ENCODE measurements at places on chromosomes 6 and 20.
A peak's percentile ranks its signal among the peaks of the same experiment; 100 is the strongest.

DNA sequence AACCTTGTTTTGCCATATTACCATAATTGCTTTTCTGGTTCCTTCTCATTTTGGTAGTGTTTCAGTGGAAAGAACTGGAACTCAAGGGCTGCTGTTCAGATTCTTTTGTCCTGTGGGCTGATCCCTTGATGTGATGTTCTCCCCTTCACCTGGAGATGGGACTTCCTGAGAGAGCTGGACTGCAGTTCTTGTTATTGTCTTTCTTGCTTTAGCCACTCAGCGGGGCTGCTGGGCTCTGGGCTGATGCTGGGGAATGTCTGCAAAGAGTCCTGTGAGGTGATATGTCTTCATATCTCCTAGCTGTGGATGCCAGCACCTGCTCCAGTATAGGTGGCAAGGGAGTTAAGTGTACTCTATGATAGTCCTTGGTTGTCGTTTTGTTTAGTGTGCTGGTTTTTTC is 79.0 kb downstream of the BCKDHB start:
- DNase-seq = no peak

DNA sequence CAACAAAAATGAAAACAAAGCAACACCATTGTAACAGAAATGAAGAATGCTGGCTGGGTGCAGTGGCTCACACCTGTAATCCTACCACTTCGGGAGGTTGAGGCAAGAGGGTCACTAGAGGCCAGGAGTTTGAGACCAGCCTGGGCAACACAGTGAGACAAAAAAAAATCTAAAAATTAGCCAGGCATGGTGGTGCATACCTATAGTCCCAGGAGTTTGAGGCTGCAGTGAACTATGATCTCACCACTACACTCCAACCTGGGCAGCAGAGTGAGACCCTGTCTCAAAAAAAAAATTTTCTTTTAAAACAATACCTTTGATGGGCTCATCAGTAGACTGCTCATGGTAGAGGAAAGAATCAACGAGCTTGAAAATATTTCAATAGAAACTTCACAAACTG is 18.5 kb downstream of the NINL start:
- DNase-seq = no peak

DNA sequence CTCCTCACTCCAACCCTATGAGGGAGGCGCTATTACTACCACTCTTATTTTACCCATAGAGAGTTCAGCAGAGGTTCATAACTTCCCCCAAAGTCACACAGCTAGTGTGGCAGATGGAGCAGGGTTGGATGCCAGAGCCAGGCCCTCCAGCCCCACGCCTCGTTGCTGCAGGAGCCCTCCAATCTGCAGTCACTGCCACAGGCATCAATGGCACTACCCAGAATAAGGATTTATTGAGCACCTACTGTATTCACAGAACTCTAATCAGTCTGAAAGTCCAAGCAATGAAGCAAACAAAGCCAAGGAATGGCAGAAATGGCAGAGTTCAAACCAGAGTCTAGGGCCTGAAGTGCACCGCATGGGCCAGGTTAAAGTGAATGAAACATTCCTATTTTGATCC is 144.9 kb downstream of the LPA start:
- no peak for DNase-seq

DNA sequence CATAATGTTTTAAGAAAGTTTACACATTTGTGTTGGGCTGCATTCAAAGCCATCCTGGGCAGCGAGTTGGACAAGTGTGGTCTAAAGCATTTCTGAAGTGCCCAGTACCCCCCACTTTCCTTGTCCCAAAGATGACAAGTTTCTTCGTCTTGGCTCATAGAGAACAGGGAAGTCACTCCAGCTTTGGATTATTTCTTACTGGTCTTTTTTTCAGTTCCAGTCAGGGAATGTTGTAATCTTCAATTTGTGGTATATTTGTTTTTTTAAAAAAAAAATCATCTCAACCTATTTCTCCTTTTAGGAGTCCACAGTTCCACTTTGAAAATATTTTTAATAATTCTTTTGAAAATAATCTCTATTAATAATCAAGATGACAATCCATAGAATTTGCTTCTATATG is 34.0 kb downstream of the SLX4IP start:
- DNase-seq = no peak

- DNase-seq = no peak
These were observed 8.1 kb upstream of the SERPINB9 start for GRCh38 chr6:2911171-2911570.

DNA sequence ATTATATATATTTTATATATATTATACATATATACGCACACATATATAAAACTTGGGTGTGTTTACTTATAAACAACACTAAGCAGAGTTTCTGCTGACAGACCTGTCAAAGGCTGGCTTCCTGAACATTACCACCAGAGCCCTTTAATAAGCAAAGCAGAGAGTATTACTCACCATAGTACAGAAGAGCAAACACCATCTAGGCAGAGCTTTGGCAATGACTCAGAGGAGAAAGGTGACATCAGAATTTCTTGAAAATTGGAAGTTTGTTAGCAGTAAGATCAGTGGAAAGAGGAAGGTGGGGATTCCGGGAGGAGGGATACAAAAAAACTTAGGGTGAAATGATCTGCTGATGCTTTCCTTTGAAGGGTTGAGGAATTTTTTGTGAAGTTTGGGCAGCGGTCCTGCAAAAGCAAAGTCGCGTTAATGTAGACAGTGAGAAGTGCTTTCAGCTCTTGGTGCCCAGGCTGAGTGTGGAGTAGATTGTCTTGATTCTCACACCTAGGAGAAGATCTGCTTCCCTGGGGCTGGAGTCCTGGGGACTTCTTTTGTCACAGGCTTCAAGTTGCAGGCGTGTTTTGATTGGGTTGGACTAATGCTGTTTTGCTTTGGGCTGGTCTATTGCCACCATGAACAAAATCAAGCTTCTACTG is 109.6 kb upstream of the BACH2 start:
- no peak for DNase-seq

DNA sequence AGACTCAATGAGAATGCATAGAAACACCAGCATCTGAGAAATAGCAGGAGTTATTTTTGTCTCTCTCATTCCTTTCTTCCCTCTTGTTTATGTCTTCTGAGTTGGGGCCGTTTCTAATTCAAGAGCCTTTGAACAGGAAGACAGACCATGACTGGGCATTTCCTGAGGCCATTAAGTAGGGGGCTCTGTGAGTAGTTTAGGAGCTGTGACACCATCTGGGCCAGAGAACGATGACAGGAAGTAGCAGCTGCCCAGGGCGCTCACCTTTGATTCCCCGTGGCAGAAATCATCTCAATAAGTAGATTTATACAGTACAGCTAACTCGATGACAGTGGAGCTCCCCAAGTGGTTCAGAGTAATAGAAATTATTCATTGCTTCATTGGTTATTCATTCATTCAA is 298.4 kb upstream of the PLN start:
- DNase-seq = no peak

DNA sequence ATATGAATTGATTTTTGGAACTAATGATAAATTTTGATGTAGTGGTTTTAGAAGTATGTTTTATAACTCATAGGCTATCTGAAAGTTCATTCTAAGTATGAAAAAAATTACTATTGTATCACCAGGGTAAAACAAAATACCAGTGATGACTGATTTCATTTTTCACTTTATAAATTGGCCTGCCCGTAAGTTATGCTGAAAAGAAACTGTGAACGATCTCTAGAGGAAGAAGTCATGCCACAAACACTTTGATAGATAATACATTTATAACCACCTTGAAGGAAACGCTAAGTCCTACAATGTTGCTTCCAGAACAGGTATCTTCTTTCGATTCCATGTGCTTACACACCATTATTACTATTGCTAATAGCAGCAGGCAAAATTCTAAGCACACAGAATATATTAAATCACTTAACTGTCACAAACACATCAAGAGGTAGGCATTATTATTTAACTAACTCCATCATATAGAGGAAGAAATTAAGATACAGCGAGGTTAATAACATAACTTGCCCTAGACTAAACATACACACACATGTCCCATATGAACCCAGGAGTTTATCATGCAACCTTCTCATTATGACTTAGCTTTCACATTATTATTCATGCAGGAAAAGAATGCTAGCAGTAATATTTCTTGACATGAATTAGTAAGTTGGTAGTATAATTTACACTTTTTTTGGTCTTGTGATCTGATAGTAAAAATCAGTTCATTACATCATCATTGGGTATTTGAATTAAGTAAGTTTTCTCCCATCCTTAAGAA is 44.7 kb downstream of the RGS17 start:
- DNase-seq = no peak

DNA sequence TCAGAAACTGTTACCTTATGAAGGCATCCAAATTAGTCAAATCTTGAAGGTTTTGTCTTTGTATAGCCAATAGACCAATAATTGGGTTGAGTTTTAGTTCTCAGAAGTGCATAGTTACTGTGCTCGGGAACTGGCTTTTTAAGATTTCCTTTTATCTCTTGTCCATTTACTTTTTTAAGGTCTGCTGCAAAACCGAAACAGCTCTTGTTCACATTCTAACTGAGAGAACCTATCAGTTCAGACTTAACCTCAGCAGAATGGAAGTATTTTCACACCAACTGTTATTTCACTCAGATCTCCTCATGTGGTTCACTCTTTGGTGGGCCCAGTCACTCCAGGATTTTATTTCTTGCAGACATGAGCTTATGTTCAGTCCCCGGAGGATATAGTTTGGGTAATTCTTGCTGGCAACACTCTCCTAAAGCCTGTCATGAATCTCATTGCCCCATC is 55.5 kb downstream of the TPBG start:
- DNase-seq = no peak

DNA sequence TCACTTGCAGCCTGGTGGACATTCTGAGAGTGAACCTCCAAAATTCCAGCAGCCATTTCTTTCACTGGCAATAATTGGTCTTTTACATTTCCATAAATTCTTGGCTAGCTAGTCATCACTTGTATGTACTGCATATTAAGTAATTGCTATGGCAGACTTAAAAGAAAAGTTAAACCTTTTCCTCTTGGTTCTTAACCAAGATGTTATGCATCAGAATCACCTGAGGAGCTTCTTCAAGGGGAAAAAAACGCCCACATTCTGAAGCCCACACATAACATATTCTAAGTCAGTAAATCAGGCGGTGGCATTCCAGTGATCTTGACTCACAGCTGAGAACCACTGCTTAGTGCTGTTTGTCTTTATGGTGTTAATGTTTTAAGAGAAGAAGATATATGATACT is 37.0 kb downstream of the CDC40 start:
- no peak for DNase-seq

GRCh38 chr6:89392823-89393222 is 19.2 kb downstream of the RRAGD start:
- DNase-seq = no peak

GRCh38 chr6:40539853-40540252 is 47.3 kb downstream of the LRFN2 start:
- DNase-seq = no peak

GRCh38 chr20:5127859-5128424 is 1.1 kb downstream of the CDS2 start:
- DNase-seq = no peak

DNA sequence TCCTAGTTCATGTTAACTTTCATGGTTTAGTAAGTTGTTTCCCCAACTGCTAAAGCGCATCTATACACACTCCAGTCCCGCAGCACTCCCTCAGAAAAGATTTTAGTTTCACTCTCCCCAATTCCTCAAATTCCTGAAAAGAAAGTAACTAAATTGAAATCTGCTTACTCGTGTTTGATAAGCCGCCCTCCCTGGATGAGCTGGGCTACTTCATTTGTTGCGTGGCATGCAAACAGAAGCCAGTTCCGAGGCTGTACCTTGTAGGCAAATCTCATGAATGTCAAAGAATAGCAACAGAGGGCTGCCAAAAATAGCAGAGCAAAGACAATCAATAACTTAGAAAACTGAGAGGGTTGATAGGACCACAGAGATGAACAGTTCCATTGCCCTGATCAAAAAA is 16.9 kb downstream of the MPC1 start:
- no peak for DNase-seq

- no peak for DNase-seq
These were observed 38.0 kb downstream of the CDYL start for GRCh38 chr6:4814212-4814611.

DNA sequence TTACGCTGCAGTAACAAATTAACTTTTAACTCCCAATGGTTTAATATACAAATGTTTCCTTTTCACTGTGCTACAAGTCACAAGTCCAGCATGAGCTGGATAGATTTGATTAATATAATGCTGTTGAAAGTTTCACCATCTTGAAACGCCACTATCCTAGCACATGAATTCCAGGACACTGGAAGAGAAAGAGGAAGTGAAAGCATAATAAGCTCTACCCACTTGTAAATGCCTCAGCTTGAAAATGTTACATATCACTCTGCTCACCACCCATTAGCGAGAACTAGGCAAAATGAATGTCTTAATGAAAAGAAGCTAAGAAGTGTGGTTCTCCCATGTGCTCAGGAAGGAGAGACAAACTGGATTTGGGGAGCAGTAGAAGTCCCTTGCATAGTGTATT is 46.9 kb downstream of the PCSK2 start:
- no peak for DNase-seq

GRCh38 chr20:44067650-44068081 is 119.3 kb downstream of the JPH2 start:
- no peak for DNase-seq

GRCh38 chr20:32433311-32434021 is 75.3 kb downstream of the ASXL1 start:
- DNase-seq = no peak

- peak; percentile 71 for DNase-seq
These were observed at the start of gene CRIP3 for GRCh38 chr6:43308101-43308989. TSS of gene CRIP3 (minus strand) at chr6:43308826. CDS start at chr6:43308792, 34 bp downstream.

DNA sequence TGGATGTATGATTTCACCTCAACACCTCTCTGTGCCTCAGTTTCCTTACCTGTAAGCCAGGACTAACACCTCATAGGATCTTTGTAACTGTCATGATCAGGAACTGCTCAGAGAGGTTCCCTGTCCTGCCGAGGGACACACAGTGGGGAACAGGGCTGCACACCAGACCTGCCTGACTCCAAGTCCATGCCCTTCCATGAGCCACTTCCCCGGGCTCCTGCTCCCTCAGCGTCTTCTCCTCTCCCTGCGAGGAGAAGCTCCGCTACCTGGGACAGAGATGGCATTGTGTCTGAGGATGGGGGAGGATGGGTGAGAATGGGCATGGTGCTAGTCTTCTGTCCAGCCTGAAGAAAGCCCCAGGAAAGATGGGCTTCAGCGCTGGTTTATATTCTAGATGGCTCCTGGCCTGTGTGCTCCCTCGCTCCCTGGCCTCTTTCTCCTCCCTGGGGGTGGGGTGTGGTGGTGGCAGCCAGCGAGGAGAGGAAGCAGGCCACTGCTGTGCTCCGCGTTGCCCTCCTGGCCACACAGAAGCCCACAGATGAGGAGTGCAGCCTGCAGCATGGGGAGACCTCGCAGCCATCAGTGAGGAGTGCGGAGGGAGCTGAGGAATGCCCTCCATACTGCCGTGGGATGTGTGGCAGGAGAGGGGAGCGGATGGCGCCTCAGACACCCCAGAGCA is 67.1 kb downstream of the NOL4L start:
- DNase-seq = no peak

- DNase-seq = no peak
These were observed 1.3 kb downstream of the PLCB1 start for GRCh38 chr20:8133310-8133768.
